ENCODE measurements at places on chromosomes 7 and 10. TPM values are rescaled to one million over a fixed set of nuclear protein-coding genes. Genes with fewer than 3 reads are reported as not detected.
A peak's percentile ranks its signal among the peaks of the same experiment; 100 is the strongest.

ENO4 gene
- 0.68 TPM for total RNA-seq

ASB10 gene
- 0.56 TPM for total RNA-seq

CEP55 gene
- 0.86 TPM for total RNA-seq

PTER gene
- 2.9 TPM for total RNA-seq

EN2 gene
- not detected for total RNA-seq

GJD4 gene
- total RNA-seq = not detected

MEST gene
- total RNA-seq = 104 TPM

DNA sequence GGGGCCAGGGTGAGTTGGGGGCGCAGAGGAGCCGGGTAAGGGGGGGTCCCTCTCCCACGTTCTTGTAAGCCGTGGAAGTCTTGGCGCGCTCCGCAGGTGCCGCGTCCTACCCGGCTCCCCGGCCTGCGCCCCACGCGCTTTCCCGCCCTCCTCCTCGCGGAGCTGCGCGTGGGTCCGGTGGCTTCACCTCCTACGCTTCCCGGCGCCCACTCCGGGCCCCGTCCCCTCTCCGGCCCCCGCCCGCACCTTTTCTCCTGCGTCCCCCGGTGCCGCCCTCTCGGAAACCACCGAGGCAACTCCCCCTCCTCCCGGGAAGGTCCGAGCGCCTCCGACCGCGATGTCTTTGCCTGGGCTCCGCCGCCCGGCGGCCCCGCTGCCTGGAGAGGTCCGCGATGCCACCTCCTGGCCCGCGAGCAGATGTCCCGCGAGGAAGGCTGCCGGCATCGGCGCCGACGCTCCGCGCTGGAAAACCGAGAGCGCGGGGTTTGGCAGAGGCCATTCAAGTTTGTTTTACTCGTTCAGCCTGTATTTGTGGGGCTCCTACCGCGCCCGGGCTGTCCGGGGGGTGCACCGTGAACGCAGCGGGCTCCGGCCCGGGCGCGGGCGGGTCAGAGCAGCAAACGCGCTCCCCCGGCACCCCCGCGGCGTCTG lies 2.4 kb upstream of the NKX6-2 start:
- ATAC-seq = peak; percentile 60

- ATAC-seq = no peak
Observed at GRCh38 chr10:50336140-50336539, 84.8 kb upstream of the ASAH2 start.

DNA sequence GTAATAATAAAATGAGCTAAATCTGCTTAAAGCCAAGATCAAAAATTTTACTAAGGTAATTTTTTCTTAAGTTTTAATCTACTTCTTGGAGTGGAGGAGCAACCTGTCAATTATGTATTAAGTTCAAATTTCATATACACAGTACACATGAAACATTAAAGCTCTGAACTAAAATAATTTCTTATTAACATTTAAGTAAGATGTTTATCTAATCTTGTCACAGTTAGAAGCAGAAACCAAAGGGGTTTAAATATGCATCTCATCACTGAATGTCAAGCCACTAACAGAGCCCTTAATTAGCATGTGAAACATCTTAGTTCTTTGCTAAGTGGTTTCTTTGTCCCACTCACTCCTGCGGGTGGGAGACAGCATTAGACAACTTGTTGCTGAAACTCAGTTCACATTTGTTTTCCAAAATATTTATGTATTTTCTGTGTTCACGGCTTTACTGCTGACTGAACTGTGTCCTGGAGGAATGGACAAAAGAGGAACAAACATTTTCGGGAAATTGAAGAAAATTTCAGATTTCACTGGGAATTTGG lies 130.9 kb upstream of the MBL2 start:
- no peak for ATAC-seq

- no peak for ATAC-seq
Observed at GRCh38 chr7:94540428-94540827, 30.8 kb downstream of the CASD1 start.

DNA sequence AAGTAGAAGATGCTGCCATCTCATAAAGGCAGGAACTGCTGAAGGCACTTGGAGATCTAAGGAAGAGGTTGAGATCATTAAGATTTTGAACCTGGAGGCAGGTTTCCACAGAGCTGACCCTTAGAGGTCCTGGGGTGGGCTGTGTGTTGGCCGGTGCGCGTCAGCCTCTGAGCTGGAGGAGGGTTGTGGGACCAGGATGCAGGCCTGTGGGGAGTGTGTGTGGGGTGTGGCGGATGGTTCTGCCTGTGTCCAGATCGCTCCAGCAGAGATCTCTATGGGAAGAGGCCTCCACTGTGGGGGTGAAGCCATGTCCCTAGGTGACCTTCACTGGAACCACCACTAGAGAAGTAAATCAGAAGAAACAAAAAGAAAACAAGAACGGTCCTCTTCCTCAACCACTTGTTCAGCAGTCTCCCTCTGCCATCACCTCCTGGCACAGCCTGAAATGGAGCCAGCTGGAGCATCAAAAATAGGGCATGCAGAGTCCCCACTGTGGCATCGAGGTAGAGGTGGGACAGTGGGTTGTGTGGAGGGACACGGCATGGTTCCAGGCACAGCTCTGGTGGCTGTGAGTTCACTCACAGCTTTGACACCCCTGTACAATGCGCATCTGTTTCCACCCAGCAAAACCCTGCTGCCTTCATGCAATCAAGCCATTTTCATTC lies 453.8 kb downstream of the TCERG1L start:
- no peak for ATAC-seq

DNA sequence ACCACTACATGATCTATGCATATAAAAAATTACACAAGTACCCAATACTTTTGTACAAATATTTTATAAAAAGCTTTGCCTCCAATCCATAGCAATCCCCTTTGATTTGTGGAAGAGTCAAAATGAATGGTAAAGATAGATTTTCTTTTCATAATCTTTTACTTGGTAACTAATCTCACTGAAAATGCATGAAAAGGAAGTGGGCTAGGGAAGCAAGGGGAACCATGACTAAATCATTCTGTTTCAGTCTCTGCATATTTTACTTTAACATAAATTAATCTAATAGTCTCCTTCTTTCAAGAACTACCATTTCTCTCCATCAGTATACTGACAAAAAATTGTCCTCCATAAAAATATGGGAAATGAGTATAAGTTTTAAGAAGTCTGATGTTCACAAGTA lies 96.9 kb downstream of the TES start:
- no peak for ATAC-seq

- ATAC-seq = no peak
Observed at GRCh38 chr7:26792576-26792975, 71.8 kb downstream of the SKAP2 start.

DNA sequence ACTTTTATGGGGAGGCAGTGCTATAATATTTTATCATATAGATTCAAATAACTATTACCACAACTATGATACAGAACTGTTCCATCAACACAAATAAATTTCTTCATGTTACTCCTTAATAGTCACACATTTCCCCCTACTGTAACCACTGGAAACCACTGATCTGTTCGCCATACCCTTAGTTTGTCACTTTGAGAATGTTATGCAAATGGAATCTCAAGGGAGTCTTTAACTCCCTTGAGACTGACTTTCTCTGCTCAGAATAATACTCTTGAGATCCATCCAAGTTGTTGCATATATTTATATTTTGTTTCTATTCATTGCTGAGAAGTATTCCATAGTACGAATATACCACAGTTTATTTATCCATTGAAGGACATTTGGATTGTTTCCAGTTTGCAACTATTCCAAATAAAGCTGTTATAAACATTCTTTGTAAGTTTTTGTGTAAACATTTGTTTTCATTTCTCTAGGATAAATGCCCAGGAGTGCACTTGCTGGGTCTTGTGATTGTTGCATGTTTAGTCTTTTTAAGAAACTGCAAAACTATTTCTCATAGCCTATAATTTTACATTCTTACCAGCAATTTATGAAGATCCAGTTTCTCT lies 19.7 kb upstream of the PON2 start:
- no peak for ATAC-seq

All from motor neuron (in vitro differentiated cells).